ENCODE measurements at places on chromosomes 2 and 18.

GRCh38 chr18:55748227-55748738 is 160.3 kb upstream of the TCF4 start:
- DNase-seq, result no peak

DNA sequence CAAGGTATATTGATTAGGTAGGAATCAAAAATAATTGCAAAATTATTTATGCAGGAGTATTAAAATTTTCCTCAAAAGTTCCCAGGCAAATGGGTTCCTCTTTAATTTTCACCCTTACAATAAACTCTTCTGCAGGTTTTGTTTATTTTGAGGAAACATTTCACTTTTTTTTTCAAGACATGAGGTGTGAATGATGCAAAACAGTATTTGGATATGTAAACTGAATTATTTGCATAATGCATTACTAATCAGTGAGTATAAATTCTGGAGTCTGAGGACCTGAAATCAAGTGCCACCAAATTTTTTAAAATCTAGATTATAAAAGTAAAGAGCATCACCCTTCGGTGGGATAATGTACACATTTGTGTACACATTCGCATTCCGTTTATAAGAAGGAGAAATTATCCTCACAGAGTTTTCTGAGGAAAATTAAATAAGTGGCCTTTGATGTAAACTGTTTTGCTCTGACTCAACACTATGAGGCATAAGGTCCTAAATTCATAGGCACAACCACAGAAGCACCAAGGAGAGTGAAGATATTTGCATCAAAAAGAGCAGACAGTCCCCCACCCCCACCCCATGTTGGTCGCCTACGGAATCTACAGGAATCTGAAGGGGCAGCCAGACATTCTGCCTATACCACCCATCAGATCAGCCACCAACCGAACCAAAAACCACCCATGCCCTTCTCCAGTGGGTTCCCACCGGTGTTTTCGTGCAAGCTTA is 33.1 kb downstream of the BCL11A start:
- DNase-seq, result no peak

DNA sequence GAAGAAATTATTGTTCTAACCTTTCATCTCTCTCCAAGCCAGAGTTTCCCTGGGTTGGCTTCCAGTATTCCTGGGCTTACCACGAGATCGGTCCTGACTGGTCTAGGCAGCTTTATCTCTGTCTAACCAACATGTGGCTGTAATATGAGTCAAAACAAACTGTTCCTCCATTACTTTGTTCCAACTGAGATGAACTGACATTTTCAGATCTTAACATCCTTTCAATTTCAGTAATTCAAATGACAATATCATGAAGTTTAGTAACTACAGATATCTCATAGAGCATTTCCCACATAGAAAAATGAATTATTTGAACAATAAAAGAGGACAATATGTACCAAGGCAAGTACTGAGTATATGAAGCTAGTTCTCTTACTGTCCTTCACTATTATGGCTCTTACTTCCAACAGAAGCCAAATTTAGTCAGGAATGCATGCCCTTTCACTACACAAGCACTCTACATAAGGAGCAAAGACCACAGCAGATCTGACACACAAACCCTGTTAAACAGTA is 15.5 kb downstream of the SLC25A12 start:
- DNase-seq, result no peak

DNA sequence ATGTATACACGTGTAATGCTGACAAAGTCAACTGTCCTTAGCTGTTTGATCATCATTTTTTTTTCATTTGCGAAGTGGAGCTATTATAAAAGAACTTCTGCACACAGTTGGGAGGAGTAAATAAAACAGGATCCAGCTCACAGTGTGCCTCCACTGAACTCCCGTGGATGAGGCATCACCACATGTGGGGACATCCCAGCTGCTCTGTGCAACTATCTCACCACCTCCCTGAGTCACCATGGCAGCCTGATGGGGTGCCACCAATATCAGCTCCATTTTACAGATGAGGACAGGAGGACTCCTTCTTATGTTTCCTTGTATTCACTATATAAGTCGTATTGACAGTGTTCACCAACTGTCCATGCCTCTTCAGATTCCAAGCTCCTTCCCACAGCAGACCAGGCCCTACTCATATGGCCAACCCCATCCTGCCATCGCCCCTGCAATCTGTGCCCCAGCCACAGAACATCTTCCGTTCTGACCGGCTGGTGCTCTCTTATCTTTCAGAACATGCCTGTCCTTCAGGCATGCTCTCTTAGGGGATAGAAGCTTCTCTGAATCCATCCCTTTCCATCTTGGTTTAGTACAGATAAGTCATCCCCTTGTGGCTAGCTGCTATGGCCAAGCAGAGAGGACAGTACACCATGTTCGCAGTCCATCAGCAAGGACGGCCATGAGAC is 288.1 kb downstream of the RNF144A start:
- no peak for DNase-seq

GRCh38 chr2:8598295-8599165 is 83.3 kb upstream of the ID2 start:
- DNase-seq, result no peak

- no peak for DNase-seq
These were observed 360.7 kb upstream of the ETAA1 start for GRCh38 chr2:67036444-67036843.

- DNase-seq, result no peak
These were observed 4.1 kb downstream of the TGFBRAP1 start for GRCh38 chr2:105325389-105325963.
